ENCODE measurements at places on chromosomes 6 and 20.

GRCh38 chr6:111439171-111439570 lies 43.8 kb downstream of the REV3L start:
- no peak for DNase-seq

GRCh38 chr6:14635195-14635594 lies 517.6 kb downstream of the CD83 start:
- DNase-seq, result no peak

- no peak for DNase-seq
Measured at GRCh38 chr6:87572883-87573282, 16.9 kb downstream of the RARS2 start.

DNA sequence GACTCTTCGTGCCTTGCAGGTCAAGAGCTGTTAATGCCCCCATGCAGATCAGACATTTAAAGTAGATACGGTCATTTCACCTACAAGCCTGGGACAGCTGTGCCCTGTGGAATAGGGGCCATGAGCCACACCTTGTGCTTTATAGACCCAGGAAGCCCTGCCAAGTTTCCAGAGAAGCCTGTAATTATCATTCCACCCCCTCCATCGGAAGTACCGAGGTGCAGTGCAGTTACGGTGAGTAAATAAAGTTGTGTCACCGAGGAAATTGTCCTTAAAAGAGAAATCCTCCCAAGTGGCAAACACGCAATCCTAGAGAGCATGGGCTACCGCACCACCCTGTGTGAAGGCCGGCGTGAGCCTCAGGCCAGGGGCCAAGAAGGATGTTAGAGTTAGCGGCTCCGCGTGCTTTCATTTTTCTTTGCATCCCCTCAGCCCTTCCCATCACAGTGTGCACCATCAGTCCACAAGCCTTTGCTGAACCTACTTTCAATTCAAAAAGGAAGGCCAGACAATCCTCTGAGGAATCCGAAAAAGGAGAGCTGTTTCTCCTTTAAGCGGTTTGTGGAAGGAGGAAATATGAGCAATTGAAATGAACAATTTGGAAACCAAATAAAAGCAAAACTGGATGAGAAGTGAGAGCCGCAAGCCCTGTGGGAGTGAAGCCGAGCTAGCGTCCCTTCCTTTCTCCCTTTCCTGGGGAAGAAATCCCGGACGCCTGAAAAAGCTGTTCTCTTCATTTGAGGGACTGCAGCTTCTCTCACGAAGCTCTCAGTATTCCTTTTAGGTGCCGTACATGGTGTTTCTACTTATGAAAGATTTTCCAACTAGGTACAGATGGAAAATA lies 183.3 kb upstream of the PDE10A start:
- DNase-seq, result no peak

GRCh38 chr6:6883011-6883410 lies 224.8 kb upstream of the RREB1 start:
- DNase-seq, result no peak

GRCh38 chr6:37727996-37728395 lies 30.3 kb upstream of the MDGA1 start:
- no peak for DNase-seq

DNA sequence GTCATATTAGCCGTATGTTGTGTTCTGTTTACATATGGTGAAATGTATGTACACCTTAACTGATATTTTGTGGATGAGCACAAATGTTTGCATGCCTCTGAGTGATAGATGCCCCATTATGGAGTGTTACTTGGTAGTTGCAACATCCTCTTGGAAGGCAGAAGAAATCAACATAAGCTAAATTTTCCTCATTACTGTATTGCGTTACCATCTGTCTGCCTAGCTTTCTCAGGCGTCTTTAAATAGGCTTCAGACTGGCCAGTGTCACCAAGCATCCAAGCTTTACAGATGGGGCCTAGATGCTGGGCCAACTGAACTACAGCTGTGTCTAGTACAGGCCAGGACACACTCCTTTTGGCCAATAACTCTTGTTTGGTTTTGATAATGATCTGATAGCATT lies 250.6 kb downstream of the SAMD5 start:
- no peak for DNase-seq

DNA sequence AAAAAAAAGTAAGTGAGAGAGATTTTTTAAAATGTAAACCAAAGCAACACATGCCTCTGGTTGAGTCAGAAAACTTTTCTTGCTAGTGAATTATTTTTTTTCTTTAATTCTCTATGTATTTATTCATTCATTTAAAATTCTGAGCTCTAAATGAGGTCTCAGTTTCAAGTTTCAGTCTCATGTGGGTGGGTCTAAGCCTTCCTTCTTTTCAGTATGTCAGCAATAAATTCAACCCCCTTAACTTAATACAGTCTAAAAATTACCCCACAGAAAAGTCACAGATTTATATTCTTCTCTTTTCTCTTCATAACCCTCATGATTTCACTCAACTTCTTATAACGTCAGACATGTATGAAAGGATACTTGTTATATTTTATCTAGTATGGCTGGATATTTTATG lies 663.3 kb upstream of the PTCHD4 start:
- DNase-seq, result no peak

GRCh38 chr20:56788041-56788670 lies 159.1 kb downstream of the TFAP2C start:
- no peak for DNase-seq

- no peak for DNase-seq
Measured at GRCh38 chr6:85010865-85011264, 246.5 kb upstream of the TBX18 start.

DNA sequence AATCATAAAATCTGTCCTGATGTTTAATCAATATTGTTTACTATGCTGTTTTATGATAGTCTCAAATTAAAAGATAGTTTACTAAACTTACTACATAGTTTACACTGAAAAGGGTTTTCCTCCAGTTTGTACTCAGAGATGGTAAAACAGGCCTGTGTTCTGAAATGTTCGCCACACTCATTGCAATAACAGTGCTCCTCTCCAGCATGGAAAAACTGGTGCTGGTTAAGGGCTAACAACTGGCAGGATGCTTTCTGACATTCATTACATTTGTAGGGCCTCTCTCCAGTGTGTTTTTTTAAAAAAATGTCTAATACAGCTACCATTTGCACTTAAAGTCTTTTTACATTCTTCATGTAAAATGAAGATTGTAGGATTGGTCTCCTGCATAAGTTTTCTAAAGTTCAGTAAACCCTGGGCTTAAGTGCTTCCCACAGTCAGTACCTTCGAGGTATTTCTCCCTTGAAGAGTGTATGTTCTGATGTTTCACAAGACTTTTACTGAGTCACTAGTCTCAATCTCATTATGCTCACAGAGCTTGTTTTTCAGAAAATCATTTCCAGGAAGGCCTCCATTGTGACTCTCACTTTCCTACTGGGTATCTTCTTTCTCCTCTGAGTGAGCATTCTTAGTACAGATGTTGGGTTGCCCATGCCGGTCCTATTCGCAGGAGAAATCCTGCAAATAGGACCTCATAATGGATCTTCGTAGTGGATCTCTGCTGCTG lies 8.7 kb upstream of the ZSCAN12 start:
- DNase-seq, result no peak

- DNase-seq, result no peak
Measured at GRCh38 chr20:45935416-45936046, 1.0 kb downstream of the PCIF1 start.

DNA sequence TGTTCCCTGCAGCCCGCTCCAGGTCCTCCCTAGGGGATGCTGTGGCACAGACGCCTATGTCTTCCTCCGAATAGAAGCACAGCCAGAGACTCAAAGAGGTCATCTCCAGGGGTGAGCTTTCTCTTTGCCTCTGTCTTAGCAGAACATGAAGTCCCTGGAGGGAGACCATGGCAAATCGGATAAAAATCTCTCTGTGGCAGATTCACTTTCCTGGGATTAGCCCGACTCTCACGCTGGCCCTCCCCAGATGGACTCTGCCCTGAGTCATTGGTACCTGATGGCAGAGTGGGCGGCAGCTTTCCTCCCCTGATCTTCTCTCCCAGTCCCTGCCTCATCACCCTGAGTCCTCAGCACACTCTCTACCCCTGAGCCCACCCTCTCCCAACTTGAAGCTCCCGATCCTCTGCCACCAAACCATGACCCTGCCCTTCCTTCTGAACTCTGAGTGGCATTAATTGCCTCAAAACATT lies 58.0 kb upstream of the CCDC167 start:
- no peak for DNase-seq

DNA sequence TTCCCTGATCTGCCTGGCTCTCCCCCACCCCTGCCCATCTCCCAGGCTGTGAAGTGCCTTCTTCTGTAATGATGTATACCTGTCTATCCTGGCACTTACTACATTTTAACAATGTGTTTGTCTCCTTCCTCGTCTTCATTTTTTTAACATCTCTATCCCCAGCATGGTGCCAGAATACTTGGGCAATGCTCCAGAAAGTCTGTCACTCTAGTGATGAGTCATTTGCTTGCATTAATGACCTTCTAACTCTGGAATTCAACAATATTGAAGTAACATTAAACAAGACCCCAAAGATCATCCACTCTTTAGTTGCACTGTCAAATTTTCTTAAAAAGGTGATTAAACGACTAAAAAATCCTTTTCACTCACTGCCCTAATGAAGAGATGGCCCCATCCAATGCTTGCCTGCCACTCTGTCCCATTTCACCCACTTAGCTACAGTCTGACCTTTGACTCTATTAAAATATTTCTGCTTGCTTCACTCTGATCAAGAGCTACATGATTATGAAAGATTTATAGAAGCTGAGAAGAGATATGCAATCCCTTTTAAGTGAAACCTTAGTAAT lies 7.7 kb upstream of the KLHL31 start:
- no peak for DNase-seq

DNA sequence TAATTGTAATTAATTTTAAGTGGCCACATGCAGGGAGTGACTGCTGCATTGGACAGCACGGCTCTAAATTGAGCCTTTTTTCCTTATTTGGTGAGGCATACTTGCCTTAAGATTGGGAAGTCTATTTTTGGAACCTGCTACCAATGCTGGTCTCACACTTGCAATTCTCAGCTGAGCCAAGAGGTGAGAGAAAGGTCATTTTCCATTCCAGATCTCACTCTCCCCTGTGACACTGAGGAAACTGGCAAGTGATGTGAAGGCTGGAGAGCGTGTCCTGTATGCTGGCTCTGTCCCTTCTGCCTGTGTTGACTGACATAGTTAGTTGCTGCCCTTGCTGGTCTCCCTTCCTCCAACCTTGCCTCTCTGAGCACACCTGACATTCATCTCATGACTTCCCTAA lies 735 bp upstream of the MOG start:
- DNase-seq, result no peak

DNA sequence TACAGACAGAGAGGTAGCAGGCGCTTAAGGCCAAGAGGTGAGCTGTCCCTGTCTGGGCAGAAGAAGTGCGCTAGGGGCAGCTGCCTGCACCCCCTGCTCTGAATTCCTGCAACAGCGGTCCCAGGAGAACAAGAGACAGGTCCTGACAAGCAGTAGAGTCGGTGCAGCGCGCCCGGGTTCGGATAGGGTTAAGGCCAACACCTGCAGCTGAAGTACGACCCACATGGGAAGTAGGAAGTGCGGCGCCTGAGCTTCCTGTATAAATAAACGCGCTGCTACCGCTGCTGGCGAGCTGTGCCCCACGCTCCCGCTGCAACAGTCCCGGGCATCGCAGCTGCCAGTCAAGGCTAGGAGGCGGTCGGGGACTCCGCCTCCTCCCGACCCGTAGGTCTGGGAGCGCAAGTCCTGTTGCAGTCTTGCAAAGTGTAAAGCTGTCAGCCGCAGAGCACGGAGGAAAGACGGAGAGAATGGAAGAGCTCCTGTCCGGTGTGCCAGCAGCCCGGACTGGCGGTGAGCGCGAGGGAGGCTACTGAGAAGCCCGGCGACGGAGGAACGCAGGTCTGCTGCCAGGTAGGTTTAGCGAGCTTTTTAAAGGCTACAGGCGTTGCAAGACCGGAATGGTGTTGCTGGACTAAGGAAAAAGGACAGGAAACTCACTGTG lies at the start of gene RNF144B:
Gene RNF144B, plus strand, starts transcription at position 290 of the 661 bp plus-strand sequence. CDS start 12,185 bp downstream, outside the sequence.
- DNase-seq, result peak; percentile 61

GRCh38 chr20:29318871-29319461 lies 1938.5 kb upstream of the DEFB115 start:
- no peak for DNase-seq

DNA sequence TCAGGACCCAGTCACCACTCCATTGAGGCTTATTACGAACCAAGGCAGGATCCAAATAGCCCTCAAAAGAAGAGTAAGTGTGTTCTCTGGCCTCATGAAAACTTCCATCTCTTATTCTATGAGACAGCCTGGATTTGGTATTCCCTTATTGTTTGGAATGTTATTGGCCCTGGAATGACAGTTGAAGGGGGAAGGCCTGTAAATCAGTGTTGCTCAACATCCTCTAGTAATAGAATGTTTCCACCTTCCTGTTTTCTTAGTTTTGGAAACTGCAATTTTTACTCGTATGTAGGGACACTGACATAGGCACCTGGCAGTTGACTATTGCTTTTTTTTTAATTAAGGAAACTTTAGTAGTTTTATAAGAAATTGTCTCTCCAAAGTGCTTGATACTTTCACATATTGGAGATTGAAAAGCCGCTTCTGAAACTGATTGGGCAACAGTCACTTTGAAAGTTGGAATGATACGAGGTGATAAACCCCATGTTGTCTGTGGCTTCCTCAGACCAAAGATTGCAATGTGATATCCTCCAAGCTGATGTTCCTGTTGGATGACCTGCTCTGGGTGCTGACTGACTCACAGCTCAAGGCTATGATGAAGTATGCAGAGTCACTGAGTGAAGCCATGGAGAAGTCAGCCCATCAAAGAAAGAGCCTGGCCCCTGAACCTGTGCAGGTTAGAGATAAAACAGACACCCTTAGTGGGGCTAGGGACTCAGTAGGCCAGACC lies 43.1 kb downstream of the BLTP3A start:
- no peak for DNase-seq

- DNase-seq, result no peak
Measured at GRCh38 chr20:40960521-40960956, 68.1 kb upstream of the TOP1 start.

DNA sequence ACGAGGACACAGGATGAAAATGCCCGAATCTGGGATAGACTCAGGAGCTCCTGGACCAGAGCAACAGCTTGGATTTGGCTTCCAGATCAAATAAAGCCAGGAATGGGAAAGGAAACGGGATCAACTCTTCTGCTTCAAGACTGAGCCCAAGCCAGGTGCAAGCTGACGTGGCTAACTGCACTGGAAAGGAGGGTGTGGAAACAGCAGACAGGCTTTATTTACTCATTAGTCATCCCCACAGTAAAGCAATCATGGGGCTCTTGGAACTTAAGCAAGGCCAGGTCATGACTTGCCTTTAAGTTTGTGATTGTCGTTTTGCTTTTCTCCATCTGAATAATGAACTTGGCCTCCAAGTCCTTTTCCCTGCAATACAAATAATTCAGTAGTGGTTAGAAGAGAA lies 45.2 kb downstream of the KIF16B start:
- no peak for DNase-seq

- DNase-seq, result no peak
Measured at GRCh38 chr6:52503323-52503747, 73.5 kb downstream of the TRAM2 start.

DNA sequence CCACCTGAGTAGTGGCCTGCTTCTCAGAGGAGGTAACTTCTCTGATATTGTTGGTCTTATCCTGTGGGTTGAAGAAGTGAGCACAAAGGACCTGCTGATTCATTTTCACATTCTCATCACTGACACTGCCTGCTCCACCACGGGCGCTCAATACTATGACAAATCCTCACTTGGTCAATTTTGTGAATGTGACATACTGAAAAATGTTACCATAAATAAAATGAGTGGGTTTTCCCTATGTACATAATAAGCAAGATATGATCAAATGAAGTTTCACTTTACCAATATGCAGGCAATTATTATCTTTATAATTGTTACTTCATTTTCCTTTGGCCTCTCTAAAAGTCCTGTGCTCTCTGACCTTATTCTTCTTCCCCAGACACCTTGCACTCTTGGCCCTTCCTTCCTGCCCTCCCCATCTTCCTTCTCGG lies 71.5 kb upstream of the RIPOR2 start:
- no peak for DNase-seq

- DNase-seq, result no peak
Measured at GRCh38 chr6:170037541-170038250, 253.2 kb downstream of the DLL1 start.
